ENCODE measurements at places on chromosomes 5 and 9. TPM values are rescaled to one million over a fixed set of nuclear protein-coding genes. Genes with fewer than 3 reads are reported as not detected.

DNA sequence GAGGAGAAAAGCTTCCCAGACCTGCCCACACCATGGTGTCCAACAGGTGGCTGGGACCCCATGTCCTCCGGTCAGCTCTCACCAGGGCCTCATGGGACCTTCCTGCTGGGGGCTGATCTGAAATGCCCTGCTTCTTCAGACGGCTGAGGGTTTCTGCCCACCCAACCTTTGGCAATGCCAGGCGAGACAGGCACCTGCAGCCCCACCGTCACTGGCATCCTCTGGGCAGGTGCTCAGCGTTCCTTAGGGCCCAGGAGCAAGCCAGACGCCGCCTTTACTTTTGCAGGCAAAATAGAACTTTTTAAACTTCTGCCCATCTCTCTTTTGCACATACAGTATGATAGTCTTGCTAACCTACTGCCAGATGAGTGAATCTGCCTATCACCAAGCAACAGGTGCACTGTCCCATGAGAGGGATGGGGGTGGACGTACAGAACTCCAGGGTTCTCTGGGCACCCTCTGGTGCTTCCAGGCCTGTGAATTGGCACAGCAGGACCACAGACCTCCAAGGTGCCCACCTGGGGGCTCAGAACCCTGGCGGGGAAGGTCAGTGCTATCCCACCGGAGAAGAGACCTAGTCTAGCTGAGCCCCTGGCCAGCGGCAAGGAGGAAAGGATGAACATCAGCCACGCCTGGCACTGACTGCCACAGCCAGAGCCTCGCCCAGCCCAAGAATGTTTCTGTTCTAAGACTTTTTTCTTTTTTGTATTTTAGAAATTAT lies 7.5 kb downstream of the OBP2B start:
- H3K27ac ChIP-seq: no peak overlapping the region
- DNase-seq: peak; percentile 52
- peaks cover 10% of the 10 kb centered on the region for H3K27me3 ChIP-seq
- no peaks in the 10 kb centered on the region for H3K4me1 ChIP-seq
- H3K4me3 ChIP-seq: no peak overlapping the region

- H3K4me3 ChIP-seq: no peak overlapping the region
- no peaks in the 10 kb centered on the region for H3K4me1 ChIP-seq
- no peaks in the 10 kb centered on the region for H3K27me3 ChIP-seq
- DNase-seq: no peak
Measured at GRCh38 chr5:150329881-150330876, 27.3 kb upstream of the TCOF1 start.

DNA sequence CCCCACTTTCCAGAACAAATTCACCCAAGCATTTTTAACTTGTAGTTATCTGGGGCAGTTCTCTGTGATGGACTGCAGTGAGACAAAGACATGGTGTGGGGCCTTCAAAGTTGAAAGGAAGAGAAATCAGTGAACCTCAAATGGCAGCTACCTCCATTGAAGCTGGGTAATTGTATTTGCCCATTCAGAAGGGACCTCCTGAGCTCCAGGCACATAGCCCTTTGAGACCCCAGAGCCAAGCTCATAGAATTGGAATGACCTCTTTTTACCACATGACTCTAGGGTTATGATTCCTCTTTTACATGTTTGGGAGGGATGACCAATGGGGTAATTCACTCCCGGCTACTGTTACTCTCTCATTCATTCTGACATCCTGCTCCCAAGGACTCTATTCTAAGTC lies 368.4 kb upstream of the ITGA1 start:
- no peak for DNase-seq
- no peaks in the 10 kb centered on the region for H3K36me3 ChIP-seq
- no peak overlapping the region for H3K4me3 ChIP-seq
- no peaks in the 10 kb centered on the region for H3K4me1 ChIP-seq
- no peak overlapping the region for H3K27ac ChIP-seq
- no peaks in the 10 kb centered on the region for H3K27me3 ChIP-seq

SLC45A2 gene
- total RNA-seq: not detected

PCDHGA3 gene
- total RNA-seq: 1.7 TPM

SLC4A9 gene
- total RNA-seq: 0.23 TPM

DNA sequence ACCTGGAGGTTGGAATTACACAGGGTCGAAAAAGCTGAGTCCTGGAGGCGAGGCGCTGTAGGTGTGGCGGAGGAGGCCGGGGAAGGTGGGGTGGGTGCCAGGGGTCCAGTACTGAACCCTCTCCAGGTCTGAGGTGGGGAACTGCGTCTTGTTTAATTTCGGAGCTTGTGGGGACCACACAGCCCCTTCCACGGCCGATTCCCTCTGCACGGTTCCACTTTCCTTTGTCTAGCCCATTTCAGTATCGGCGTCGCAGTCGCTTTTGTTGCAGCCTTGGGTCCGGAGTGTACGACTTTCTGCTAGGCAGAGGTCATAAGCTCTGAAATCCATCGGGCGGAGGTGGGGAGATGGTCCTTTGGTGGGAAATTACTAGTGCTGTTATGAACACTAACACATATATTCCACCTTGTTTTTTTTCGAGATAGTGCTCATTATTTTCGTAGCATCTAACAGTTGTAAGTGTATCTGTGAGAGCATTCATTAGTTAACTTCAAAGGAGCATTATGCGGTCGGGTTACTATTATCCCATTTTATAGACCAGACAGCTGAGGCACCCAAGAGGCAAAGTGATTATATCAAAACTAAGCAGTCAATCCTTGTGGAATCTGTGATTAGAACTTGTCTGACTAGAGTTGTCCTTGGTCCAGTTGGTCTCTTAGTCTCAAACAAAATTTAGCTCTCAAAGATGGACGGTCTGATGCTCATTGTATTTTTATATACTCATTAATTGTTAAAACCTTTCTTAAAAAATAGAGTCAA lies 737 bp downstream of the RNF180 start:
- no peaks in the 10 kb centered on the region for H3K36me3 ChIP-seq
- H3K4me3 ChIP-seq: peak overlapping the region; percentile 64
- H3K27ac ChIP-seq: peak overlapping the region; percentile 85
- no peaks in the 10 kb centered on the region for H3K27me3 ChIP-seq

DNA sequence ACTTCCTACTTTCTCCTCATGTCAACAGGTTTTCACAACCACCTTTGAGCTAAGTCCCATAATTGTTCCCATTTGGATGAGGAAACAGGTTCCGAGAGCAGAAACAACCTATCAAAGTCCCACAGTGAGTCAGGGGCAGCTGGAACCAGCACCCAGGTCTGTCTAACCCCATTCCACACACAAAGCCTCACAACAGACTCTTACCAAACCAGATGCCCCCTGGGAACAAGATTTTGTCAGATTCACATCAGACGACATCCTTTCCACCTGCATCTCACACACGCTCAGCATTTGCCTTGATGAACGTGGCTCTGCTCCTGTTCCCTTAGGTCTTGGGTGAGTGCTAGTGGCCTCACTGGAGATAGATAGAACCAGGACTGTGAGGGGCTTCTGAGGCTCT lies 17.0 kb downstream of the SWI5 start:
- no peak for DNase-seq
- no peaks in the 10 kb centered on the region for H3K27me3 ChIP-seq
- no peak overlapping the region for H3K27ac ChIP-seq
- peaks cover 6% of the 10 kb centered on the region for H3K4me1 ChIP-seq
- H3K36me3 ChIP-seq: peaks cover 7% of the 10 kb centered on the region

KLF9 gene
- total RNA-seq: 91.0 TPM

- DNase-seq: no peak
- H3K27me3 ChIP-seq: no peaks in the 10 kb centered on the region
- H3K36me3 ChIP-seq: no peaks in the 10 kb centered on the region
Measured at GRCh38 chr5:147673266-147673665, 109.3 kb downstream of the JAKMIP2 start.

GRCh38 chr9:126471084-126471624 lies 142.6 kb upstream of the LMX1B start:
- H3K27me3 ChIP-seq: no peaks in the 10 kb centered on the region
- H3K4me1 ChIP-seq: peaks cover 30% of the 10 kb centered on the region
- no peak overlapping the region for H3K4me3 ChIP-seq
- no peaks in the 10 kb centered on the region for H3K36me3 ChIP-seq

GRIA1 gene
- total RNA-seq: 21.9 TPM
